Activated CD8-positive, alpha-beta memory T cell treated with anti-CD3 and anti-CD28 coated beads, Interleukin-2, amount 50 U/mL, for 4 hours (primary cell): ENCODE measurements at places on chromosomes 7 and 10.
A peak's percentile ranks its signal among the peaks of the same experiment; 100 is the strongest.

GRCh38 chr7:38744746-38745145, 113.6 kb upstream of the AMPH start:
- no peak for DNase-seq

GRCh38 chr10:124259139-124259825, 159.4 kb downstream of the OAT start:
- no peak for DNase-seq

GRCh38 chr7:101915000-101915399, 97.6 kb downstream of the CUX1 start:
- DNase-seq = no peak

DNA sequence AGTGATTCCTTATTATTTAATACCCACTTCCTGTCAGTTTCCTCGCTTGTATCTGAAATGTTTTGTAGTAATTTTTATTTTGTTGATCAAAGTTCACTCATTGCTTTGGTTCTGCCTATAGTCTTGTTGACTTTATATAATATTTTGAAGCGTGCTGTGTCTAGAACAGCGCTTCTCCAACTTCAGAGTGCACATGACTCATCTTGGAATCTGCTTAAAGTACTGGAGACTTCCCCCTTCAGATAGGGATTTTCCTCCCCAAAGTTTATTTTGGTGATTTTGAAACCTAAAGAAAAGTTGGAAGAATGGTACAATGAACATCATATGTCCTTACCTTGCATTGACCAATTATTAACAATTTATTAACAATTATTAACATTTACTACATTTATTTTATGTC, 5.8 kb downstream of the COMTD1 start:
- no peak for DNase-seq

- DNase-seq = peak; percentile 66
Measured at GRCh38 chr7:2698581-2699288, 10.7 kb downstream of the AMZ1 start.

GRCh38 chr10:98560565-98560964, 113.8 kb upstream of the HPS1 start:
- no peak for DNase-seq

DNA sequence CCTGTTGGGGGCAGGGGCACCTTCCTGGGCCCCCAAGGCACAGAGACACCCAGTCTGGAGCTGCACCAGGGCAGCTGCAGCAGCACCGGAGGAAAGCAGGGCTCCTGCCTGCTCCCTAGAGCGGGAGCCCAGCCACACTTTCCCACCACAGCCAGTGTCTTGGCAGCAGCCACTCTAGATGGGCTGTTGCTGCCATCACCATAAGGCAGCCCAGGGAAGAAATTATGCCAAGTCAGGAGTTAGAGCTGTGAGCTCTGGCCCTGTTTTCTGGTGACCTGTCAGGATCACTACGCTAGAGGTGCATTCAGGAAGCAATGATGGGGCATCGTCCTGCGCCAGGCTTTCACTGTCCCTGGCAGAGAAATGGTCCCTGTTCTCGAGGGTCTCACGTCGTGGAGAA, 38.0 kb upstream of the ZNRF2 start:
- DNase-seq = no peak

DNA sequence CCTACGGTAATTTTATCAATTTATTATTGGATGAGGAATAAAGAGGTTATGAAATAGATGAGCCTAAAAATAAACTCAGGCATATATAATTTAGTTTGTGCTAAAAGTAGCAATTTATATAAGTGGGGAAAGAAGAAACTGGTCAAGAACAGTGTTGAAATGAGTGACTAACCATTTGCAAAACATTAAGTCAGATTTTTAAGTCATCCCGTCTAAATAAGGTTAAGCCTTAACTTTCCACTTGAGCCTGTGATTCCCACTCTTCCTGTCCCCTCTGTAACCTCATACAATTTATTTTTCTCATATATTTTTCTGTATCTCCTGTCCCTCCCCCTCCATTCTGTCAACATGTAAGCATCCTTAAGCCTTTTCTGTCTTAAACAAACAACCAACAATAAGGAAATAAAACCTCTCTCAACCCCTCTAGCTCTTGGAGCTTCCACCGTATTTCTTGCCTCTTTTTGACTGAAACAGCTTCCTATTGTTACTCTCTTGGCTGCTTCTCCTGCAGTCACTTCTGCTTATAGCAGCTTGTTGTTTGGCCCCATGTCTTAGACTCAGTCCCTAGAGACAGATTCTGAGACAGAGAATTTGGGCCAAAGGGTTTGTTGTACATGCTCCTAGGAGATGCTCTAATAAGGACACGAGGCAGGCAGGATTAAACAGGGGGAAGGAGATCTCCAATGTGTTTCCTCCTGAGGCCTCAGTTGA, 109.7 kb downstream of the GNAI1 start:
- DNase-seq = no peak

- DNase-seq = no peak
Measured at GRCh38 chr7:2181077-2181854, 51.5 kb downstream of the MAD1L1 start.

- DNase-seq = no peak
Measured at GRCh38 chr7:19404912-19405329, 259.7 kb upstream of the FERD3L start.

GRCh38 chr10:68221196-68221595, 10.7 kb downstream of the ATOH7 start:
- DNase-seq = no peak

- DNase-seq = no peak
Measured at GRCh38 chr7:77570330-77571011, 33.4 kb downstream of the PTPN12 start.

DNA sequence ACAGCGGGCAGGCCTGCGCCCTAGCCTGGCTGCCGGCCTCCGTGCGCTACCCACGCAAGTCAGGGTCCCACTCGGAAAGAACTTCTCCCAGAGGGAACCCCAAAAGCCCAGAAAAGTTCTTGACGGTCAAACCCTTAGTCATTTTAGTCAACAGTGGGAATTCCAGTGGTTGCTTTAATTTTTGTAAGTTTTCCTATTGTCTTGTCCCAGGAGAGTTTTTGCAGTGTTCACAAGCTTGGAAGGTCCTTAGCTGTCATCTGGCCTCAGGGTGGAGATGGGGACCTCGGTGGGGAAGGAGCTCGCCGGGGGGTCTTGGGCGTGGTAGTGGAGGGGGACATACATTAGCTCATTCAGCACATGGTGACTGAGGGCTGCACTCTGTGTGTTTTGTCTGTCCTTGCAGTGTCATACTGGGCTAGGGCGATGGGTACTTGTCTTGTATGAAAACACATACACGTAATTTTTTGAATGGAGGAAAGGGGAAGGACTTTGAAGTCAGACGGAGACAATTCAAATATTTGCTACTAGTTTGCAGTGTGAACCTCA, 736 bp downstream of the MINDY4 start:
- DNase-seq = no peak

- no peak for DNase-seq
Measured at GRCh38 chr10:78429984-78430383, 396.3 kb downstream of the RPS24 start.

DNA sequence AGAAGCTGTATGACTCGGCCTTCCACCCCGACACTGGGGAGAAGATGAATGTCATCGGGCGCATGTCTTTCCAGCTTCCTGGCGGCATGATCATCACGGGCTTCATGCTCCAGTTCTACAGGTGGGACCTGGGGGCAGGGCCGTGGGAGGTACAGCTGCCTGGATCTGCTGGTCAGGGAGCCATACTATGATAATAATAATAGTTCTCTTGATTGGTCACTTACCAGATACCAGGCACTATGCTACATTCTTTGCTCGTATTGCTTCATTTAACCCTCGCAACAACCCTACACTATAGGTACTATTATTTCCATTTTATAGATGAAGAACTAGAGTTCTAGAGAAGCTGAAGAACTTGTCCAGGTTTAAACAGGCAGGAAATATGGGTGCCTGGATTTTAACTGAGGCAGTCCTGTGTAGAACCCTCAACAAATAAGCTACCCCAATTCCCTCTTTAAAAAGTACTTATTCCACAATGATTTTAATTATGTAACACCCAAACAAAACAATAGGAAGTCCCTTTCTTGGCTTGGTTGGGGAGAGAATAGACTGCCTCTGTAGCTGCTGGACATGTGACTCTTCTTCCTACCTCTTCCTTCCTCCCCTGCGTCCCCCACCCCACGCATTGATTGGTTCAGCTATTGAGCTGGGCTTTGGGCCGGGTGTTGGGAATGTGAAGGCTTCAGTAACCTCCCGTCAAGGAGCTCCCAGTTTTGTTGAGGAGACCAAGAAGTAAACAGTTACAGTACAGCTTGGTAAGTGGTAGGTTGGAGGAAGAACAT, 12.8 kb downstream of the SFXN2 start:
- no peak for DNase-seq

- DNase-seq = no peak
Measured at GRCh38 chr10:110684800-110685446, 40.8 kb downstream of the RBM20 start.

DNA sequence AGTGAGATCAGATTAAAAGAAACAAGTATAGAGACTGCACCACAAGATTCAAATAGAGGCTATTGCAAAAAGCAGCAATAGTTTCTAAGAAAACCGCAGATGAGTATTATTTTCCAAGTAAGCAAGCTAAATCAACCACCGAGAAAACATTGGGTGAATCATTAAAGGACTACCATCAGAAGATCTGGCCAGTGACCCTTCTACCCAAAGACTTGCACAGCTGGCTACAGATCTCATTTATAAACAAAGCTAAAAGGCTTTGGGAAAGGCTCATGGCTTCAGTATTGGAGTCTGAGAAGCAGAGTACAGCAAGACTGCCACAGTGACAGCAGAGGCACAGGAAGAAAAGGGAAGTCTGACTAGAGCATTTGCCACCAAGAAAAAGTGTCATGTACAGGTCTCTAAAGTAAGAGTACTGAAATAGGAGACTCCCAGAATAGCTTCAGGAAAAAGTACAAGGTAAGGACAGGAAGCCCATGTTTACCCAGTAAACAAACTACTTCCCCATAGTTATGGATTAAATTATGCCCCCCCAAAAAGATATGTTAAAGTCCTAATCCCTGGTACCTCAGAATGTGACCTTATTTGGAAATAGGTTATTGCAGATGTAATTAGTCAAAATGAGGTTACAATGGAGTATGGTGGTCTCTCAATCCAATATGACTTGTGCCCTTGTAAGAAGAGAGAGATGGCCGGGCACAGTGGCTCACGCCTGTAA, 19.0 kb downstream of the STEAP1 start:
- no peak for DNase-seq

GRCh38 chr10:127774766-127775559, 38.0 kb downstream of the FOXI2 start:
- no peak for DNase-seq

DNA sequence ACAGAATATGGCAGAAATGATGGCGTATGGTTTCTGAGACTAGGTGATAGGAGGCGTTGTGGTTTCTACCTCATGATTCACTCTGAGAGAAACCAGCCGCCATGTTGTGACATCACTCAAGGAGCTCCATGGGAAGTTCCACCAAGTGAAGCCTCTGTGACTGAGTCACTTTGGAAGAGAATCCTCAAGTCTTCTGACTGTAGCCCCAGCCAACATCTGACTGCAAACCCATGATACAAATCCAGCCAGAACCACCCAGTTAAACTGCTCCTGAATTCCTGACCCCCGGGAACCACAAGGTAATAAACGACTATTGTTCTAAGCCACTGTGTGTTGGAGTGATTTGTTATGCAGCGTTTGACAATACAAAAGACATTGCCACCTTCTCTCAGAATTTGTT, 91.1 kb upstream of the CARD11 start:
- DNase-seq = no peak

DNA sequence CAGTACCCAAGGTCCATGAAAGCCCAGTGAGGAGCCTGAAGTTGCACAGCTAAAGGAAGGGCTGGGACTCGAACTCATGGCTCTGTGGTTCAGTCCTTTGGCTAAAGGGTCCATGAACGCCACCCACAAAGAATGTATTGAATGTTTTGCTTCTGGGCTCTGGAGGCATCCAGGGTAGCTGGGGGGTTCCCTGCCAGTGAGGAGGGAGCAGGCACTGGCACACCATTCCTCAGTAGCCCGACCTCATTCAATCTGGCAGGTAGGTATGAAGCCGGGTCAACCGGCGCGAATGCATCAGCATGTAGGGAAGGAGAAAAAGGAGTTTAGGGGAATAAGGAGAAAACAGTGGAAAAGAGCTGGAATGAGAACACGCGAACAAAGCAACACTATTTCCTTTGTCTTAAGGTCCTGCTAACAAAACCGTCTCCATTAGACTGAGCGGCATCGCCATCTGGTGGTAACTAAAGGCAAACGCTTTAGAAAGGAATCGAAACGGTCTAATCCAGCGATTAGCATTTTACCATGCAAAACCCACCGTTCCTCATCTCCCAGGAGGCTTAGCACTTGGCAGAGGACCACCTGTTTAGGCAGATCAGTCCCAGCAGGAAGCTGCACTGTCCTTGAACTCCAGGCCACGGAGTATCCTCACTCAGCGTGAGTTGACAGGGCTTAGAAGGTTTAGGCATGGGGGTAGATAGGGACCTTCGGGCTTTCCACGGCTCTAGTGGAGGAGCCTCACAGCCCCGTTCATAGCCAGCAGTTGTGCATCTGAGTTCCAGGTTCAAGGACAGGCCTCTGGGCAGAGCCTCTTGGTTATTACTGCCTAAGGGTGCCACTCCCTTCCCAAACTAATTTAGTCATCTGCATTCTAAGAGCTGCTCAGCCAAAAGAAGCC, 122.8 kb downstream of the UBE2H start:
- DNase-seq = peak; percentile 46

DNA sequence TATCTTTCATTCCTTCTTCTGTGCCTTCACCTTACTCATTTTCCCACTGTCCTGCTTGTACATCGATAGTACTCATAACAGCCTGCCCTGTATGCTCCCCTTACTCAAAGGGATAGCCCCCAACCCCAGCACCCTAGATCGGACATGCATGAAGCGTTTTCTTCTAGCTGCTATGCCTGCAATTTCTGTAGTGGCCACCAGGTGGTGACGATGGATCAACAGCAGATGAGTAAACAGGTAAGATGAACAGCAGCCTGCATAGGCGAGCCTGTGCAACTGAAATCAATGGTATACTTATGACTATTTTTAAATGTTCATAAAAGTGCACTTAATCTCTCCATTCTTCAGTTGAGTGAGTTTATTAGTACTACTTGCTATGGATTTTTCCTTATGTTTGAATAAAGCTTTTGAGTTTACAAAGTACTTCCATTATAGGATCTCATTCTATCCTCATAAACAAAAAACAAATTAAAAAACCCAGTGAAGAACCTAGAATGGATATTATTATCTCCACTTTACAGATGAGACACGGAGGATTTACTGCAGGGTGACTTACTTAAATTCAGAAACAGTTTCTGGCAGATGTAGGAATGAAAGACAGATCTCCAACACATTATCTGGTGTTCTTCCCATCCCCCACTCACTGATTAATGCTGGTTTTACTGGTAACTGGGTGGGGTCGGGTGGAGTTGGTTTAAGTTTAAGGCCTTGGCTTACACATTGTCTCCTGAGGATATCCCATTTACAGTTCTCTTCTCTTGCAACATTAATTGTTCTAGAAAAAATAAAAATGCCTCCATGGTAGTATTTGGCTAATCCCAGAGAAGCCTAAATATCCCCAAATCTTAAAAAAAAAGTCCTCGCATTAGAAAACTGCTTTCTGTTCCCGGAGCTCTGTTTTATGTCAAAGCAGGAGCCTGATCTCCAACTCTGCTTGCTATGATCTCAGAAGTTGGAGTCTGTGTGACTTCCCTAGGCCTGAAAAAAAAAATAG, 222.1 kb downstream of the GLI3 start:
- no peak for DNase-seq
